ENCODE measurements at places on chromosomes 2 and 18.

GRCh38 chr2:121321476-121321875, 36.5 kb upstream of the TFCP2L1 start:
- DNase-seq, result no peak

DNA sequence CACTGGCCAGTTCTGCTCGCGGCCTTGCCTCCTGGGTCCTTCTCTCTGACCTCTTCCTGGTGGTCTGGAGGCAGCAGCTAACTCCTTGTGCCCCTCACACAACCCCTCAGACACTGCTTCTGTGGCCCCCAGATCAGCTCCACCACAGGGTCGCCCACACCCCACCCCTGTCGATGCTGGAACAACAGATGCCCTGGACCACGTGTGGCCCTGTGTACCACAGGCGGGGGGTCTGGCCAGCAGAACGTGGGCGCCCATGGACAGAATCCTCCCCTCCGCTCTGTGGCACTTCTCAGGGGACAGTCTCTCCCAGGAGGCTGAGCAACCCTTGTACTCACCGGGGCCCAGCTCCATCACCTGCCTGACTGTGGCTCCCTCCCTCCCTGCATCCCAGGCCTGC, 245.6 kb downstream of the NDUFA10 start:
- no peak for DNase-seq

DNA sequence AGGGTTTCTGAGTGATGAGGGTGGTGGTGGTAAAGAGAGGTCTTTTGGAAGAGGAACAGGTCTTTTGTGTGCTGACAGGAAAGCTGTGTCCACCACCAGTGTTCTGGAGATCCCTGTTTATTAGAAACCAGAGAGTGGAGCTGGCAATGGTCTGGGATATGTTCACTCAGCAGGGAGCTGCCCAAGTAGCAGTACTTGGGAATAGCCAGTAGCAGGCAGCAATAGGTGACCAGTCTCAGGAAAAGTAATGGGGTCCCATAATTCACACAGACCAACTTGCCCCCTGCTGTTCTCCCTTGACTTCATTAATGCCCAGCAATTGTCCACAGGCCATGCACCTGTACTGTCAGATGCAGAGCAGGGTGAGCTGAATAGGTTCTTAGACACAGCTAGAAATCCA, 1.8 kb downstream of the TSPYL6 start:
- DNase-seq, result no peak

GRCh38 chr18:37383036-37383785, 182.4 kb downstream of the CELF4 start:
- no peak for DNase-seq

DNA sequence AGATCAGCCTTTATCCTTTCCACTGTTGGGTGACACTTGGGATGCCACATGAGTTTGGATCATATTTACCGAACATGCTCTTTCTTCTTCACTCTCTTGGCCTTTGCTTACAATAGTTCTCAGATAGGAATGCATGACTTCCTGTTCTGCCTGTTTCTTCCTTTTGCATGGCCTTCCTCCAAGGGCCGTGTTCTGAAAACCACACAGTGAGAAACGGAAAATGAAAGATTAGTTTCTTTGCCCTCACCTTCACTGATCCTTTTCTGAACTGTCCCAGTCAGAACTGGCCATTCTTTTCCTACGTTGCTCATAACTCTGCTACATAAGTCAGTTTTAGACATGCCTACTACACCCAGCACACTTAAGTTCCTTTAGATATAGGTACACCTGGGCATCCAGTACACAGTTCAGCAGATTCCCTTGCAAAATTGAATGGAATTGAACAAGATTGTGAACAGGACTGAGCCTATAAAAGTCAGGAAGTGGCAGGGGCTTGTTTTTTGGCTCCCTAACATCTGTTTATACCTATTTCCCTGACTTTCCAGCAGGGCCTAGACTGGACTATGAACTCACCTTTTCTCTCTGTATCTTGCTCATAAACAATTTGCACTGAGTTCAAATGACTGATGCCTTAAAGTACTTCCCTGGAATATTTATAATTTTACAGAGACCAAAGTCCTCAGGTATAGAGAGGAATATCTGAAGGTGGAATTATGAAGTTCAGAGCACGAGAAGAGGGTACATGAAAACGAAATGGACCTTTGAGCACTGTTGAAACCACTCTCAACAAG, 186.4 kb upstream of the ST6GAL2 start:
- DNase-seq, result no peak

GRCh38 chr2:126653761-126654160, 2.2 kb upstream of the GYPC start:
- DNase-seq, result no peak

DNA sequence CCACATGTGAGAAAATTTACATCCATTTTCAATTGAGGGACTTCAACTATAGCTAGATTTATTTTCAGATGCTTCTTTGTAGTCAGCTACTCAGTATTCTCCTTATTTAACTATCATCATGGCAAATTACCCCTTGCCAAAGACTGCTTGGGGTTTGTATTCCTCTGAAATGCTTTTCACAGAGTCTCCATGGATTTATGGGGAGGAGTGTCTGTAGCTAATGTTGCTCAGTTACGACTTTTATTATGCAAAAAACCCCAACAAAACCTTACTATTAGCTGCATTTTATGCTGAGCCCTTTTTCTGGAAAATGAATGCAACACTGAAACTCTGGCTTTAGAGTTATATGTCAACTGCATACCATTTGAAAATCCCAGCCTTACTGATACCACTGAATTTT, 78.6 kb downstream of the RFTN2 start:
- no peak for DNase-seq

DNA sequence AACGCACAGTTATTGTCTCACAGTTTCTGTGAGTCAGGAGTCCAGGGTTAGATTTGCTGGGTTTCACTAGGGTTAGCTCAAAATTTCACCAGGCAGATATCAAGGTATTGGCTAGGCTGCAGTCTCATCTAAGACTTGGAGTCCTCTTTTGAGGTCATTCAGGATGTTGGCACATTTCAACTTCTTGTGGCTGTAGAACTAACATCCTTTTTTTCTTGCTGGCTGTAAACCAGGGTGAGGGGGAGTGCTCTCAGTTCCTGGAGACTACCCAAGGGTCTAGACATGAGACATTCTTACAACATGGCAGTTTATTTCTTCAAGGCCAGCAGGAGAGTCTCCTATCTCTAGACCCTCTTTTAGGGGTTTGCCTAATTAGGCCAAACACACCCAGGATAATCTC, 12.8 kb upstream of the CAVIN2 start:
- no peak for DNase-seq

- no peak for DNase-seq
Observed at GRCh38 chr18:44997174-44997573, 316.5 kb downstream of the SETBP1 start.

GRCh38 chr2:189477756-189478155, 36.5 kb downstream of the WDR75 start:
- DNase-seq, result no peak

DNA sequence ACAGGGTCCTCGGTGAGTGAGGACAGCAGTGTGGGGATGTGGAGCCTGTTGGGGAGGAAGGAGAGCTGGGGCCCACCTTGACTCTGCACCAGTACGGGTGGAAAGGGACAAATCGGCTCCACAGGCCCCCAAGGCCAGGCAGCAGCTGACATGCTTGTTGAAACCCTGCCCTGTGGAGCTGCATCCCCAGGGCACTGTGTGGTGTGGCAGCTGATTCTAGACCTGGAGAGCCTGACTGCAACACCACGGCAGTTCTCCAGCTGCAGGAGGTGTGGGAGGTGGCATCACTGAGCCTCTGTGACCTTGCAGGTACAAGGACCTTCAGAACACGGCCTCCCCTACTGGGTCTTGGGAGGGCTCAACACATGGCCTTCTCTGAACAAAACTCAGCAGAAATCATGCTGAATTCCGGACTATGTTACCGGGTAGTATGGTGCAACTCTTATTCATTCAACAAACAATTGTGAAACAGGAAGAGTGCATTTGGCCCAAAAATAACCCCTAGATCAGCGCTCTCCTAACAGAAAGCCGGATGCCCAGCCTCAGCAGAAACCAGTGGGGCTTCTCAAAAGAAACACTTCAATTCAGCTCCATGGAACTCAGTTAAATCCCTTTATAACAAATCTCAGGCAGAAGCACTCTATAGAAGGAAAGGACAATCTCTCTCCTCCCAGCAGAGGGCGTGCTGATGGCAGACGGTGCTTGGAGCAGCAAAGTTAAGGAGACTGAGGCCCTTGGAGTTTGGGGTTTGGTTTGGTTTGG, 104.4 kb upstream of the SALL3 start:
- DNase-seq, result peak; percentile 3

- DNase-seq, result no peak
Observed at GRCh38 chr2:182167882-182168281, 182.2 kb downstream of the PPP1R1C start.

- DNase-seq, result no peak
Observed at GRCh38 chr2:98931596-98931995, 4.4 kb downstream of the CRACDL start.

GRCh38 chr2:140308706-140309105, 1528.5 kb upstream of the NXPH2 start:
- no peak for DNase-seq

- DNase-seq, result no peak
Observed at GRCh38 chr2:67649331-67650261, 252.5 kb downstream of the ETAA1 start.

DNA sequence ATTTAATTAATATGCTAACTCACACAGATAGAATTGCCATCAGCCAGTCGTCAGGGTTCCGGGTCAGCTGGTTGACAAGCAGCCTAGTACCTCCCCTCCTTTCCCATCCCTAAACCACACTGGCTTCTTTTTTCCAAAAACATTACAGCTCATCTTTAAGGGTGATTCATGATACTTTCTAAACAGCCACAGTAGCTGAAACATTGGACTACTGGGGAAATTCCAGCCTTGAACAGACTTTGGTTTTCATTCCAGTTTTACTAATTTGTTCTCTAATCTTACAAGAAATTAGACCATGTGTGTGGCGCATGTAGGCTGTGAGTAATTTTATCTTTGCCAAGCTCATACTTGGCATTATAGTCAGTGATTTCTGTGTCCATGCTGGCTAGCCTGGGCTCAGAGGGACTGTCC, 110.8 kb downstream of the FMNL2 start:
- DNase-seq, result peak; percentile 35

GRCh38 chr2:240452462-240453256, 17.2 kb downstream of the GPC1 start:
- DNase-seq, result no peak

- no peak for DNase-seq
Observed at GRCh38 chr2:235768606-235769005, 274.8 kb downstream of the AGAP1 start.

- peak; percentile 75 for DNase-seq
Observed at GRCh38 chr18:75173125-75173432, 35.9 kb downstream of the PTGR3 start.

GRCh38 chr18:22026889-22027288, 142.5 kb upstream of the GATA6 start:
- DNase-seq, result no peak

- no peak for DNase-seq
Observed at GRCh38 chr2:7868836-7869235, 813.0 kb upstream of the ID2 start.

DNA sequence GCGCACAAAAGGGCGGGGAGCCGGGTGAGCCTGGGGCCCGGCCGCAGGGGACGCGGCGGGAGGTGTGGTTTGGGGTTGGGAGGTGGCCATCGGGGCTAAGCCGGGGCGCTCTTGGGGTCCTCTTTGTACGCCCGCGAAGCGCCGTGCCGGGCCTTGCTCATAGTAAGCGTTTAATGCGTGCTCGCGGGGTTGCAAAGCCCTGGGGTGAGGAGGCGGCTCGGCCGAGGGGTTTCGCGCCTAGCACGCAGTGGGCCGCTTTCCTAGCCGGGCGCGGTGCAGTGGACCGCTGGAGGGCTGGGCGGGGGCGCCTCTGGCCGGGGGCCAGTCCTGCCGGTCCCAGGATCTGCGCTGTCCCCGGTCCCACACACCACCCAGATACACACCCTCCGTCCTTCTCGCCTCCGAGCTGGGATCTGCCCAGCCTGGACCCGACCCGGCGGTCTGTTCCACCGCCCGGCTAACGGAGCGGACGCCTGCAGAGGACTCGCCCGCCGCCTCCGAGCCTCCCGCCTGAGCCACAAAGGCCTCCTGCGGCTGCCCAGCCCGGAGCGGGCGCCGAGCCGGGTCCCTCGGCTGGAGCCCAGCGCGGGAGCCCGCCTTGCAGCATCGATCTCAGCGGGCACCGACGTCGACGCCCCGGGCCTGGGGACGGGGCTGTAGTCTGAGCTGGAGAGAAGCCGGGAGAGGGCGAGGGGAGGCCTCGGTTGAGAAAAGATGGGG, 564 bp downstream of the DPYSL5 start:
- no peak for DNase-seq

DNA sequence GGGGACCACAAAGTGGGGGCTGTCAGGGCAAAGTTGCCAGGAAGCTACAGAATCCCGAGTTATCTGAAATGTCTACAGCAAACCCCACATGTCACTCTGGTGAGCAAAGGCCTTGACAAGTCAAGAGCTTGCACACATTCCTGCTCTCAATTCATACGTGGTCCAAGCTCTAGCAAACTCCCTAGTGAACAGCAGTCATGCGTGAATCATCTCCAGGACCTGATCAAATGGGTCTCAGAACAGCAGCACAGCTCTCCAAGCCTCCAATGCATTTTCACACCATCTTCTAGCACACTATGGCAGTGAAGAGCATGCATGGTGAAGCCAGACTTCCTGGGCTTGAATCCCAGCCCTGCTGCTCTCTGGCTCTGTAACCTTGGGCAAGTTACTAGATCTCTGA, 68.5 kb downstream of the MYO5B start:
- no peak for DNase-seq

GRCh38 chr2:171523088-171524017, 1.1 kb downstream of the CYBRD1 start:
- peak; percentile 70 for DNase-seq

- DNase-seq, result no peak
Observed at GRCh38 chr18:14776801-14777200, 28.8 kb downstream of the ANKRD30B start.

DNA sequence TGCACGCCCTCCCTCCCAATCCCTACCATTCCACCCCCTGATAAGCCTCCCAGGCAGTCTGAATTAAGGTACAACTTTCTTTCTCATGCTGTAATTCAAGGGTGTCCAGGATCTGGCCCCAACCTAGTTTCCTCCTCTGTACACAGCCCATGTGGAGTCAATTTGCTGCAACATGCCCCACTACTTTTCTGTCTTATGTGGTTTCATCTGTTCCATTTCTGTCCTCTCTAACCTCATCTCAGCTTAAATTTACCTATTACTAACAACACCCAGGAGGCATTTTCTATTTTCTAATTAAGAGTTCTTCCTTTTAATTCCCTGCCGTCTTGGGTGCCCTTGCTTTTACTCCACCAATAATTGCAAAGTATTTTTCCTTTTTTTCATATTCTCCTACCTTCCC, 10.0 kb downstream of the PPP4R1 start:
- no peak for DNase-seq

DNA sequence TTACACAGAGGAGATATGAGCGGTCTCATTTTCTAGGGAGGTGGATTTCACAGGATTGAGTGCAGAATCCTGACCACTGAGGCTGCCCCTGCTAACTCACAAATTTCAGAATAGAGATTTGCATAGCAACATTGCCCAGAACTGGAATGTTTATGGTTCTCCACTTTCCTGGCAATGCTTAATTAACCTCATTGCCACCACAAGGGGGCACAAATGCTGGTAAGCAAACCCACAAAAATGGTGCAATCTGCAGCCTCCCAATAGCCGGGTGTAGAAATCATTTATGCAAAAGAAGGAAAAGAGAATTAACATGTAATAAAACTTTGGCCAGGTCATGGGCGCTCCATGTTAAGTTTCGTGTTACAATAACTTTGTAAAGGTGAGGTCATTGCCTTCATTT, 112.4 kb downstream of the CYRIA start:
- DNase-seq, result peak; percentile 43

Data from GM12865 (cell line).